SJSA1 (cell line): ENCODE measurements at places on chromosomes 3 and 15.

DNA sequence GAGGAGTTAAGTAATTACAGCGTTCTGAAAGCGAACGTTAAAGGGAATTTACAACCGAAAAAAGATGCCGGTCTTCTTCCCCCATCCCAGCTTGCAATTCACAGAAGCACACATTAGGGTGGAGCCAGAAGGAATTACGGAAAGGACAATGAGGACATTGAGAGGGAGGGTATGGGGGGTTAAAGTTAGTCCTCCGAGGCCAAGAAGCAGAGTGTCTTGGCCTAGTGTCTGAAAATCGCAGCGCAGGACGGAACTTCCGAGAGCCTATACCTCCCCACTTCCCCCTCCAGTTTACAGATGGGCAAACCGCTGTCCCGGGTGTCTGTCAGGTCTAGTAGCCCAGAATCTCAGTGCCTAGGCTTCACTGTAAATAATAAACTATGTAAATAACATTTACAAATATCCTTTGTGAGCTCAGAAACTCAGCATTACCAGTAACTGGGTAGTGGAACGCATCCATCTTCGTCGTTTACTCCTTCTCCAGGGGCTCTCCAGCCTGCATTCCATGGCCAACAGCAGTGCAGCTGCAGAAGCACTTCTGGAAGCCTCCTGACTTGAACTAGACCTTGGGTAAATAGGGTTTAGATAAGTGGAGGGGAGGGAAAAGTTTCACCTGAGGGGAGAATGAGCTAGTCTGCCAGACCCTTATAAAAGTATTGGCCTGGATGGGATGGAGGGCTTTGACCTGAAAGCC, 922 bp downstream of the ADPRH start:
- peak; percentile 50 for DNase-seq

GRCh38 chr15:94367726-94368535, 136.6 kb downstream of the MCTP2 start:
- DNase-seq: no peak

DNA sequence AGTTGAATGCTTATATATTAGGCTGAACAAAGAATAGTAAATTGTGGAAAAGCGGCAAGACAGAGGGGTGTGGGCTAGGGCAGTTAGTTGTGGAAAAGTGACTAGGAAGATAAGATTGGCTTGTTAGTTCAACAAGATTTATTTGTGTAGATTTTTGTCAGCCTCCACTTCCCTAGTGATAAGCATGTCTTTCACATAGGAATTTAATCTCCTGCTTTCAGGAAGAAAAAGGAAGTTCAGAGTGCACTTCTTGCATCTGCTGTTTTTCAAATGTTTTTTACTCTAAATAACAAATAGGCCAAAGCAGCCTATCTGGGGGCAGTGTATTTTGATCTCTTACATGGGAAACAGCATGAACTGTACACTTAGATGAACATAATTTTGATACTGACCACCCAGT, 919.9 kb downstream of the NAALADL2 start:
- no peak for DNase-seq

DNA sequence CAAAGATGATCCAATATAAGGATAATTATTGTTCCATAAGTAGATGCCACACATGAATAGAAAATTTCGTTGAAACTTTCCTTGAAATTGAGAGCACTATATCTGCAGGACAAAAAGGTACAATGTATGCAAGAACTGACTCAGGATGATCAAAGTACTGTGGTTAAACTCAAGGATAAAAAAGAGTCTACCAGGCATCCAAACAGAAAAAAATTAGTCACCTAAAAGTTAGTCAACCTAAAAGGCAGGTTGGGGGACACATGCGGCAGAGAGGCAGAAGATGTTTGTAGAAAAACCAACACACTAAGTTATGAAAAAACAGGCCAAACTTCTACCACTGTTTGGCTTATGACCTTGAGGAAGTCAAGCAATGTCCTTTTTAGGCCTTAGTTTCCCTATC, 68.7 kb downstream of the GSK3B start:
- no peak for DNase-seq

DNA sequence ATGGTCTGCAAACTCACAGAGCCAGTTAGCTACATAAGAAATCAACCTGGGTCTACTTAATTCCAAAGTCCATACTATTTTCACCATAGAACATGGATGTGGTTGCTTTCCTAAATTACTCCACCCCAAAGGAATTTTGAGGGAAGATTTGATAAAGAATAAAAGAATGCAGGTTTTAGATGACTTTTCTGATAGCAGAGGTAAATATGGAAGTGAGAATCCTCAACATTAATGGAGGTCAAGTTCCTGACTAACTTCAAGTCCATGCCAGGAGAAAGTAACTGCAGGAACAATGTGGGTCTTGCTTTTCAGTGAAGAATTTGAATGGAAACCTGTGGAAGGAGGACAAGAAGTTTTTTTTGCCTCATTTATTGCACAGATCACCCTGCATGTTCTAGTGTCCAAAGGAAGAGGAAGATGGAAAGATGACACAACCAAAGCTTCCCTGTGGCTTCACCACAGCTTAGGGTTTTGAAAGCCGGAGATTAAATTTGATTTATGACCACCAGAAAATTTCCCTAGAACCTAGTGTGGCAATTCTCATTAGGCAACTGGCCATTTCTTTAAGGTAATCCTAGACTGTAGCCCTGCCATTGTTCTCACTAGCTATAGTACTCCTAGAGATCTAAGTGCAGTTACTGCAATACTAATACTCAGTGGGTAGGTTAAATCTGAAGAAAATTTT, 429.7 kb downstream of the RAP2B start:
- DNase-seq: no peak

DNA sequence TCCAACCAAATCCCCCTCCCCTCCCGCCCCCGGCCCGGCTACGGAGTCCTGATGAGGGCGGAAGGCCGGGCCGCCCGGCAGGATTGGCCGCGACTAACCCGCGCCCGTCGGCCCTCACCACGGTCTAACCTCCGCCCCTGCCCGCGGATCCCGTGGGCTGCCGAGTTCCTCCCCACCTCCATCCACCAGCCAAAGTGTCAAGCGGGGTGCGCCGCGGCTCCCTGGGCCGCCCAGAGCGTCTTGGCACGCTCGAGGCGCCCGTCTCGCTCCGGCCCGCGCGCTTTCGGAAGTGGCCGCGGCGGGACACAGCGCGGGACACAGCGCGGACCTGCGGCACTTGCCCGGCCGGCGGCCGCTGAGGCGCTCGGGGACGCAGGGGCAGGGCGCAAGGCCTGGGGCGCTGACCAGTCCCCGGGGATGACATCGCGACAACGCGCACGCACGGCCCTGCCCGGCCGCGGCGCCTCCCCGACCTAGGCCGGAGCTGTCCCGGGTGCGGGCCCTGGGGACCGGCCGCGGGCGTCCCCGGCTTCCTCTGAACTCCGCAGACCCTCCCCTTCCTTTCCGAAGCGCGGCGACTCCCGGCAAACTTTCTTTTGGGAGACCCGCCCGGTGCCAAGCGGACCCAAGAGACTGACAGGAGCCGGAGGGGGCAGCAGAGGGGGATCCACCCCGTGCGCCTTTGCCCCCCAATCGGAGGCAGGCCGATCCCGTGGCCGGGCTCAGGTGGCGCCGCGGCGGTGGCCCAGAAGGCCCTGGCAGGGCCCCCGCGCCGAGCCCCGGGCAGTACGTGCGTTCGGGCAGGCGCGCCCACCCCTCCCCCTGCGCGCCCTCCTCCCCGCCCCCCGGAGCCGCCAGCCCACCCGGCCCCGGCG, 112.8 kb upstream of the ICE2 start:
- DNase-seq: peak; percentile 36

- no peak for DNase-seq
These were observed 184.9 kb downstream of the MINAR1 start for GRCh38 chr15:79617071-79617470.

GRCh38 chr3:14199641-14200040, 21.0 kb downstream of the LSM3 start:
- no peak for DNase-seq

GRCh38 chr3:183924956-183925355, 40.3 kb upstream of the PARL start:
- DNase-seq: peak; percentile 34

DNA sequence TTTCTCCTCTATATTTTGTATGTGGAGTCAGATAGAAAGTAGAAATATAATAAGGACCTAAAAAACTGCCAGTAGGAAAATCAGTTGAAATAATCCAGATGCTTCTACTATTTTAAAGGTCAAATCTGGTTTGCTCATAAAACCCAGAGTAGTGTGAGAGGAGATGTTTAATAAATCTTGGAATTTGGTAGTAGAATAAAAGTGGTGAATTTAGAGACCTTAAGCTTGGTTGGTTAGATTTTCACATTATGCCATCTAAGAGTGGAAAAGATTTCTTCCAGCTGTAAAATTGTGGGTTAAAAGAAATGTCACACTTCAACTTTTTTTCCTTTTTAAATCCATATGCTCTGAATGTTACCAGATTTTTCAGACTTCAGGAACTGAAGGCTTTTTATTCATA, 266.4 kb upstream of the GOLIM4 start:
- no peak for DNase-seq

DNA sequence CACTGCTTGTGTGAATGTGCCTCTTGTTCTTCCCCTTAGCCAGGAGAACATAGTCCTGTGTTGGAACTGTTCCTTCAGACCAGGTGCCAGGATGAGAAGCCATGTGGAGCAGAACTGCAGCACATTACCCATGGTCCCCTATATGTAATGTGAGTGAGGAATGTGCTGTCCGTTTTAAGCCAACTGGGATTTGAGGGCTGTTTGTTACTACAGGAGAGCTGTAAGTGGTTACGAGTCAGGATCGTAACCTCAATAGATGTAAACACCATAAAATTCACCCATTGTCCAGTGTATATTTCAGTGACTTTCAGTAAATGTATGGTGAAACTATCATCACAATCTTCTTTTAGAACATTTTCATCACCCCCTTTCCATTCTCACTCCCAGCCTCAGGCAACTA, 10.1 kb upstream of the SCAP start:
- DNase-seq: peak; percentile 16

DNA sequence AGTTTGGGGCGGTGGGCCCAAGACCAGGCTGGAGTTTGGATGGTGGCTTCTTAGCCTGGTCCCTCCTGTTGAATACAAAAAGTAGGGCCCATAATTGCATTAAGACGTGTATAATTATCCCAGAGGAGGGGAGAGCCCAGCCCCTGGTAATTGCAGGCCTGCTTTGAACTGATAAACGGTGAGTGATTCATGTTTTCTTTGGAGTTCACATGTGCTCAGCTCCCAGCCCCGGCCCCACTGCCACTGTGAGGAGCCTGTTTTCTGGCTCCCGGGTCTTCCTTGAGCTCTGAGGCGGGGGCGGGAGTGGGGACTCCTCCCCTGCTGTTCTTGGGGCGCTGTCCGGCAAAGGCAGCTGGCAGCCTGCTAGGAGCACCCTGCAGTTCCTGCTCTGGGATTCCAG, 3.1 kb downstream of the PLXNA1 start:
- no peak for DNase-seq

DNA sequence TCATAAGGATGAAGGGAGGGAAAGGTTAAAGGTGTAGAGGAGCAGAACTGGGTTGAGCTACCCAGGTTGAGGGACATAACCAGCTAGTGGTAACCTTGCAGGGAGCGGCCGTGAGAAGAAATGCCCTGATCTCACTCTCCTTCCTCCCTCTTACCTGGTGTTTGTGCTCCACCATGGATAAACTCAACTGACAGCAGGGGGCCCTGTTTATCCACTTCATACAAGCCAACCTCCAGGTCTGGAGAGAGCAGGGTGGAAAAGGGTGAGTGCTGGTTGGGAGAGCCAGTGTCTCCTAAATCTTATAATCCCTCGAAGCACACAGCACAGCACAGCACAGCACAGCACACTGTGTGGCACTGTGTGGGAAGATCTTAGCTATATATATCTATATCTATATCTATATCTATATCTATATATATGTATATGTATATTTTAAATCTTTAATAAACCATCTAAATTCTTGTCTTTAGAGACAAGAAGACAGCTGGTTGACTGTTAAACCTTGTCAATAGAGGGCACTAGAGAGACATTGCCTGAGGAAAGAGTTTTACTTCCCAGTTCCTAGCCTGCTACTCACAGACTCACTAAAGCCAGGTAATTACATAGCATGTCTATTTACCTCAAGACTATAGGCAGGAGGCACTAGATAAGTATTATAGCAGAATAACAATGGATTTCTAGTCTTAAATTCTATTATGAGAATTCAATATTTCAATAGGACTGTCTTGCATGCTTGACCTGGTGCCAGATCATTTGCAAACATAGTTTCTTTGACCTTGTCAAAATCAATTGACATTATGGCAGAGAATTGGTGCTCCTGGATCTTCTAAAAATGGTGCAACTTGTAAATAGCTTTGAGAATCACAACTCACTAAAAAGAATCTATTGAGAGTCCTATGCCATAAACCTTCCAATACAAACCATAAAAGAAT, 21.7 kb upstream of the FMN1 start:
- DNase-seq: no peak

GRCh38 chr15:92949604-92950249, 49.6 kb downstream of the CHD2 start:
- no peak for DNase-seq

GRCh38 chr3:5006755-5007202, 27.5 kb downstream of the BHLHE40 start:
- DNase-seq: no peak

DNA sequence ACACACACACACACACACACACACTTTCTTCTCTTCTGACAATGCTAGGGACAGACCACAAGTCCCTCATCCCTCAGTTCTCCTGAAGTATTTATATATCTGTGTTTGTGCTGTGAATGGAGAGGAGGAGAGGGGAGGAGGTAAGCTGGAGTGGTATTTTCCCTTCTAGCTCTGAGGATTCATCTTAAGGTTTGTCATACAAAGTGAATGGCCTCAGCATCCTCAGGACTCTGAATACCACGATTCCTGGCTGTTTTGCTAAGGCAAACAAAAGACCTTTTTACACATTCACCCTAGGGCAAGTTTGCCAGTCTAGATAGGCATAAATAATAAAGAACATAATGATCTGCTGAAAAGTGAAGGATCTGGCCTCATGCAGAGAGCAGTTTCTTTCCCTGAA, 65.7 kb upstream of the CHMP2B start:
- no peak for DNase-seq

- peak; percentile 74 for DNase-seq
These were observed 55.3 kb downstream of the CCDC33 start for GRCh38 chr15:74291101-74292071.

GRCh38 chr15:70217226-70218160, 119.8 kb upstream of the TLE3 start:
- no peak for DNase-seq

DNA sequence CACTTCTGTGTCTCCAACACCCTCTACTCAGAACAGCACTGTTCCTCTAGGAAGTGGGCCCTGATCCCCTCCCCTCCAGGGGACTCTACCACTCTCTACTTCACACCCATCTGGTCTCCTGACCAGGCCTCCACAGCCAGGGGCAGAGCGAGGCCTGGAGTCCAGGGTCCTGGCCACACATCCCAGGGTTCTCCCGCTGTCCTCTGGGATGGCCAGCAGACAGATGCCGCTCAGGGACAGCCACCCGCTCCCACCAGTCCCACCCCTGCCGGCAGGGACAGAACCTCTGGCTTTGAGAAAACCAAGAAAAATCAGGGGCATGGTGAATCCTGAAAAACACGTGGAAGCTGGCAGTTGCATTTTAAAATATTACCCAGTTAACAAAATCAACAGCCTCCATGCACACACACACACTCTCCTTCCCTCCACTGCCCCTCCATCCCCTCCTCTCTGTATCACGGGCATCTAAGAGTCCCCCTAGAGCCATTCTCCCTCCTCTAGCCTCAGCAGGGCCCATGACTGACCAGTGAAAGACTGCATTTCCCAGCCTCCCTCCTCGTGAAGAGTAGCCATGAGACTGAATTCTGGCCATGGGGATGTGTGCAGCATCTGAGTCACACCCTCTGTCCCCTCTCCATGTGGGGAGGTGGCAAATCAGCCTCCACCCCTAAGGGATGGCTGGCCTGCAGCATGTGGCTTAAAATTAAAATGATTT, 32.1 kb upstream of the IQSEC1 start:
- no peak for DNase-seq

- DNase-seq: no peak
These were observed 39.1 kb upstream of the LIPC start for GRCh38 chr15:58392611-58393161.
